Stomach (tissue), 19 donors: ENCODE measurements at places on chromosomes 2 and 18. TPM values are rescaled to one million over a fixed set of nuclear protein-coding genes. Genes with fewer than 3 reads are reported as not detected.

DNA sequence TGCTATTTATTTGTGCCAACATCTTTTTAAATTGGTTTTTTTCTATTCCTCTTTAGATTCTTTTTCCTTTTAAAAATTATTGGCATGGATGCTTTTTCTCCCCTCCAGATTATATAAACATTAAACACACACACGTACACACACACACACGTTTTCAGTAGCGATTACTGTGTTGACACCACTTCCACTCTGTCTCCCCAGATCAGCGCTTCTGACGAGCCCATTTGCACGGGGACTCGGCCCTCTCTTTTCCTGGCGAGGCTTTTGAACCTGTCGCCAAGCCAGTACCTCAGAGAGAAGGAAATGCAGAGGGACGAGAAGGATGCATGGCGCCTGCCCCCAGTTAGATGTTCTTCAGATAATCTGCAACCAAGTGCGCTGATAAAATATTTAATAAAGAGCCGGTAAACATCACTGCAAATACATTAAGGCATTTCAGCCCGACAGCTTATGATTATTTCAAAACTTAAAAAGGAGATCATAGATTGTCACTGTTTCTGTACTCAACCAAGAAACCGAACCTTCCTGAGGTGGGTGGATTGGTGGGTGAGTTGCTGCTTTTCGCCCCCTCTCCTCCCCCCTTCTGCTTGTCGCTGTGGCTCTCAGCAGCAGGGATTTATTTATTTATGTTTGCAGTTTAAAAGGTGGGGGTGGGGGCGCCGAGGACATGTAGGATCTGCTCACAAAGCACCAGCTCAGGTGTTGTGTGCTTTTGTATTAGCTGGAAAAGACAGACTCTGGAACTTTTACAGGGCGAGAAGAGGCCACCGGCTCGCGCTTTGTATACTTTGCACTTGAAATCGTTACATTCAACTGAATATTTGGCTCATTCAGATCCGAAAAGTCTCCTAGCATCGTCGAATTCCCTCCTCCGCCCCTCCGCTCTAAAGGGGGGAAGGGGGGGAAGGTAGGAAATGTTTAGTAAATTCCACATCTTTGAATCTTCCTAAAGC, 787 bp upstream of the TBR1 start:
- DNase-seq: no peak

GRCh38 chr2:12502759-12503158, 214.0 kb upstream of the TRIB2 start:
- no peak for DNase-seq

- DNase-seq: no peak
These were observed 294.8 kb downstream of the PTGR3 start for GRCh38 chr18:74914052-74914591.

DNA sequence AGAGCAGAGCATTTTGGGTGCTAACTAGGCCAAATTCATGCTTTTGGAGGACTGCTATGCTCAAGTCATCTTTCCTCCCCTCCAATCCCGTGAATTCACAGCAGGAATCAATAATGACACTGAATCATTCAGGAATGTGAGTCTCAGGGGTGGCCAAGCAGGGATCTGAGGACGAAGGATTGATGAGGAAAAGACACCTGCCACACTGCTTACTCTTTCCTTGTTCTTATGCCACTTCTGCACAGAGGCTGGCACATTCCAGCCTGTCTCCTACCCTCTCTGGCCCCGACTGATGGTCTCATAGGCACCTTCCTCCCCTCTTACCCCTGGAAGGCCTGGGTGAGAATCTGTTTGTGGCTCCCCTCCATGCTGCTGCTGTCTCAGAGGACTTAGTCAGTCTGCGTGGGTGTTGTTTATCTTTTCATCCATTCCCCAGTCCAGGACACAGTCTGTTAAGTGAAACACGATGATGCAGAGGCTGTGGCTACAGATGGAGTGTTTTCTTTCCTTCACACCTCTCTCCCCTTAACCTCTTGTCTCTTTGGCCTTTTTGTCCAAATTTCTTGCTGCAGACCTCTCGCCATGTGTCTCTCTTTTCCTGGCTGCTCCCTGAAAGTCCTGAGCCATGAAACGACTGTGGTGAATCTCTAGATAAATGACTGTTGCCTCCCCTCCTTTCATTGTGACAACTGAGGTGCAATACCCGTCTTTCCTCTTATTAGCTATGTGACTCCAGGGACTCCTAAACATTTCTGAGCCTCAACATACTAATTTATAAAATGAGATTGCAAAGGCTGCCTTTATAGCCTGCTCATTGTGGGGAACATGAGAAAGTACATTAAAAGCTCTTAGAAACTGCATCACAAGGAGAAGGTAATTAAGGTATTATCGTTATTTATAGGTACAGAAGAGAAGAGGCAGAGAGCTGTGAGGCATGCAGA, 86.9 kb downstream of the RDH14 start:
- DNase-seq: no peak

- no peak for DNase-seq
These were observed 9.4 kb upstream of the CXCR4 start for GRCh38 chr2:136127356-136127755.

DNA sequence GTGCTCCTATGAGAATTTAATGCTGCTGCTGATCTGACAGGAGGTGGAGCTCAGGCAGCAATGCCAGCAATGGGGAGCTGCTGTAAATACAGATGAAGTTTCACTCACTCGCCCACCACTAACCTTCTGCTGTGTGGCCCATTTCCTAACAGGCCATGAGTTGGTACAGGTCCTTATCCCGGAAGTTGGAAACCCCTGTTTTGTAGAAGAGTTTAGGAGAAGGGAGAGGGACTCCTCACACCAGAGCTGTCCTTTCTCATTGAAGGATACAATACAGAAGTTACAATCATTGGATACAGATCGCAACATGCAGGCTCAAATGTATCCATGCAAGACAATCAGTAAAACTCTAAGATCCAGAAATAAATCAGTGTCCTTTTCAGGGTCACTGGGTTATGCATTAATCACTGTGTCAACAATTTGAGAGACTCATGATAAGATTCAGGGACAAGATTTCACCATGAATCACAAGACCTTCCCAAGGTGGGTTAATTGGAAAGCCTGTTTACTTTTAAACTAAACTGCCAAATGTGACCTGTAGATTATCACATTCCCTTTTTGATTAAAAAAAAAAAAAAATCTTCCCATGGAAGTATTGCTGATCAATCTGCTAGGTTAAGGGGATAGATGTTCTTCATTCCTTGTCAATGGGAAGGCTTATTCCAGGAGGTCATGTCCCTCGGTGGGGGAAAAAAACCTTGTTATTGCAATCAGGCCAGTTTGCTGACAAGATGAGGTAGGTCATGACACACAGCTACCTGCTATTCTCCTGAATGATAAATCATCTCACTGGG, 97.2 kb downstream of the SP100 start:
- DNase-seq: no peak

DNA sequence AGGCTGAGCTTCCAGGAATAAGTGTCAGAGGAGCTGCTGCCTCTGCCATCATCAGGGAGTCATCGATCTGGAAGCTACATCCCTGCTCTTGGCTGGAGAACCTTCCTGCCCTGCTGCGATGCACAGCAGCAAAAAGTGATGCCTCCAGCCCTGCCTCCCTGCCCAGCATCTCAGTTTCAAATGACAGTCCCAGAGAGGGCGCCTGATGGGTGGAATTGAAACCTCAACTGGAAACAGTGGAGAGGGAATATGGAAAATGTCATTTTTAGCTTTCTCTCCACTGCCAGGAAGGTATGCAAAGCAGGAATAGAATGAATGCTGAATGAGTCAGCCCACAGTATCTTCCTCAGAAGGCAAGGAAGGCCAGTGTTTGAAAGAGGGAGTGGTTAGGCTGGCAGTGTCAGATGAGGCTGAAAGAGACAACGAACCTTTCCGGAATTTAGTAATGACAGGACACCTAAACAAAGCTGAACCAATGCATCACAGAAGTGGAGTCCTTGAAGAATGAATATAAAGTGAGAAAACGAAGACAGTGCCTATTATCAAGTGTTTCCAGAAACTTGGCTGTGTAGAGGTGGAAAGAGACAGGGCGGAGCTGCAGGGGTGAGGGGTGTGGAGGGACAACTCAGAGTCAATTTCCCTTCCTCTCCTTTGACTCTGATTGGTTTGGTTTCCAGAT, 153.9 kb upstream of the NDUFV2 start:
- no peak for DNase-seq

Gene DSG1
- 1.8 TPM for total RNA-seq

GRCh38 chr2:127024769-127025358, 82.1 kb downstream of the BIN1 start:
- DNase-seq: no peak

Gene RETSAT
- total RNA-seq: 87.7 TPM

Gene ITPRID2
- 146 TPM for total RNA-seq

Gene RUFY4
- not detected for total RNA-seq

- DNase-seq: no peak
These were observed 42.0 kb downstream of the NDUFA10 start for GRCh38 chr2:239983004-239983778.

GRCh38 chr2:217790195-217790594, 212.6 kb downstream of the TNS1 start:
- DNase-seq: no peak

GRCh38 chr2:111973701-111974100, 75.3 kb downstream of the MERTK start:
- DNase-seq: no peak

DNA sequence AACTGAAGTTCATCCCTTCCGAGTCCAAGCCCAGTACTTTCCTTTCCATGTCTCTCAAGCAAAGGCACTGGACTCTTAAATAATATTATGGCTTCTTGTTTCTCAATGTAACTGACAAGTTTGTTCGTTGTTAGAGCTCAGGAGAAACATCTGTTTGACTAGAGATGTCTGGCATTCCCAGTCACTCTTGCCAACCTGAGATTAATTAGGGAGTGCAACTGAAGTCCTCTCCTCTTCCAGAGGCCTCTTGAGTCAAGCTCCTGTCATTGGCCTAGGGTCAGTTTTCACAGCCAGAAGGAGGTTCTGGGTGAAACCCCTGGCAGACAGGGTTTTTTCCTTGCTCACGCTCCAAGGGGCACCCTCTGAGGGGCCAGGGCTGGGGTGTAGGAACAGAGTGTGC, 196.1 kb downstream of the AGPS start:
- no peak for DNase-seq

DNA sequence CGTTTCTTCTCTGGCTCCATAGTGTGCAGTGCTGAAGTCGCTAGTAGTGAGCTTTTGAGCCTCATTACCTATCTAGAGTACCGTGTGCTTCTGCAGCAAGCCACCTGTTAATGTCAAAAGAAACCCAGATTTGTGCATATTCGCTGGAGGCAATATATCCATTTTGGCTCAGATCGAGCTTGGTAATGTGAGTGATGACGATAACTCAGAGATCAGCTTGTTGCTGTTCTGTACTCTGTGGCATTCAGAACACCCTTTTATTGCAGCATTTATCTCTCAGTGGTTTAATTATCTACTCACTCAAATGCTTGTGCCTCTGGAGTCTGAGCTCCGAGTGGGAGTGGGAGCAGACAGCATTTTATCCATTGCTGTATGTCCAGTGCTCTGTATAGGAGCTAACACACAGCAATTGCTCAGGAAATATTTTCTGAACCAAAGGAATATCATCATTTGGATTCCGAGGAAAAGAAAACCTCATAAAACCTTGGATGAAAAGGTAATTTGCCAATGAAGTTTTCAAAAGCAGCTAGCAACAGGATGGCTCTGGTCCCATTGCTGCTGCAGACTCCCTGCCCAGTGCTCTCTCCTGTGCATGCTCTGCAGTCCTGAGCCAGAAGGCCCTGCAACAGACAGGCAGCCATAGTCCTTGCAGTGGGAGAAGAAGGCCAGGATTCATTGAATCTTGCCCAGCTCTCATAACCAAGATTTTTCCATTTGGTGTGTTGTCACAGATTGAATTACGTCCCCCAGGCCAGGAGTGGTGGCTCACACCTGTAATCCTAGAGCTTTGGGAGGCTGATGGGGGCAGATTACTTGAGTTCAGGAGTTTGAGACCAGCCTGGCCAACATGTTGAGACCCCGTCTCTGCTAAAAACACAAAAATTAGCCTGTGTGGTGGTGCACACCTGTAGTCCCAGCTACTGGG, 183.8 kb downstream of the MYCN start:
- DNase-seq: no peak

DNA sequence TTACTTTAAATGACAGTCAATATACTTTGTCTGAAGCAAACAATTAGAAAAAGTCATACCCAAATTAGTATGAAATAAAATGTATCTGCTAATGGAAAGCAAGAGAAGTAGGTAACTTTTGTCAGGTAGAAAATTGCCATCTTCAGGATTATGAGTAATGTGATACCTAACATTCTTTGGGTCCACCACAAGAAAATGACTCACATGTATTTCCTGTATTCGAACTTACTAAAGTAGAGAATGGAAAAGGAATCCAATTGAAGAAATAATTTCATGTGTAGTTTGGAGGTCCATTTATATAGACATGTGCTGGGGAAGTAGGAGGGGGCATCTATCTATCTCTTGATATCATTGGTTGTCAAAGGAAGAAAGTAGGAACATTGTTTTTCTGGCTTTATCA, 636.2 kb upstream of the CHAC2 start:
- DNase-seq: no peak

- peak; percentile 72 for DNase-seq
These were observed 14.9 kb upstream of the ITM2C start for GRCh38 chr2:230849633-230850357.

Gene POTEJ
- total RNA-seq: 0.92 TPM

DNA sequence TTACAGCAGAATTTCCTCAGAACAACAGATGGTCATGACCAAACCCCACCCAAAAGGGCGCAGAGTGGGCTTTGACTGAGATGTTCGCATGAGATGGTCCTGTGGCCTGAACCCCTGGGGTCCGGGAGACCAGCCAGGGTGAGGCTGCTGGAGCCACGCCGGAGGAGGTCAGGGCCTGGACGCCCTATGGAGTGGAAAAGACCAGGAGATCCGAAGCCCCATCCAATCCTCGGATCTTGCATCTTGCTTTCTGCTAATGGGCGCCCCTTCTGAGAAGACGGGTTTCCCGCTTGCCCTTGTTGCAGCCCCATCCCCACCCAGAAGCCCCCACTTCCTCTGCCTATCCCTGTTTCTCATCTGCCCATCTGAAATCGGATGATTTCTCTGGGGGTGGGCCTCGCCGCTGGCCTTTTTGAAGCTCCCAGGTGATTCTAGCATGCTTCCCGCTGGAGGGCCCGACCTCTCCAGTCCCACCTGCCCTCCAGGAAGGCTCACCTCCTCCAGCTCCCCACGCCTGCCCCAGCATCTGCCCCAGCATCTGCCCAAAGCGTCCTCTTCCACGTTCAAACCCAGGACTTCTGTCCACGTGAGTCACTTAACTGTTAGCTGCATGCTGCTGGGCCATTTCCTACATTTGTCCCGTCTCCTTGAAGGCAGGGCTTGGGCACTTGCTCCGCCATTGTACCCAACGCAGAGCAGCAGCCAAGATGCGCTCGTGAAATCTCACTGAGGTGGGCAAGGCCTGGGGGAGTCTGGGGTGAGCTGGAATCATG, 4.3 kb upstream of the CNDP1 start:
- DNase-seq: peak; percentile 22

DNA sequence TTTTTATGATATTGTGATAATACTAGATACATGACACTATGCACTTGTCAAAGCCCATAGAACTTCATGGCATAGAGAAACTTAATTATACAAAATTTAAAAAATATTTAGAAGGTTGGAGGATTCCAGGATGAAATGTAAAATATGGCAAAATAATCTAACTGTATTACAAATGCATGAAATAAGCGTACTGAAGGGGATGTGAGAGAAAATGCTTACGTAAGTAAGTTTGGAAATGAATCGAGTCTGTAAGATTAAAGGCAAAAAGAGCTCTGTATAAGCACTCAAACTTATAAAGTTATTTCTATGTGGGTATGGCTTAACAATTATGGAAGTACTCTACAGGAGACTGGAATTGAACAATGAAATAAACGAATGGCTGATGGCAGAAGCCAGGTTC, 13.4 kb upstream of the CDC42EP3 start:
- no peak for DNase-seq
